ENCODE measurements at places on chromosomes 4 and X. TPM values are rescaled to one million over a fixed set of nuclear protein-coding genes. Genes with fewer than 3 reads are reported as not detected.

TRAM1L1 gene
- 0.50 TPM for total RNA-seq

ITGB1BP2 gene
- 24.3 TPM for total RNA-seq

PRMT9 gene
- total RNA-seq, result 11.3 TPM

CSAG3 gene
- not detected for total RNA-seq

CENPI gene
- 14.1 TPM for total RNA-seq

FAM184B gene
- total RNA-seq, result not detected

AMTN gene
- not detected for total RNA-seq

PDGFC gene
- 15.6 TPM for total RNA-seq

Data from aortic smooth muscle cell (primary cell).